Heart left ventricle (tissue), 16 donors: ENCODE measurements at places on chromosomes 12 and 14.

GRCh38 chr14:92969430-92969829, 46.5 kb downstream of the CHGA start:
- H3K27me3 ChIP-seq, result no peaks in the 10 kb centered on the region
- no peak for DNase-seq
- no peak overlapping the region for H3K4me3 ChIP-seq
- H3K4me1 ChIP-seq, result peaks cover 25% of the 10 kb centered on the region
- H3K36me3 ChIP-seq, result no peaks in the 10 kb centered on the region
- H3K27ac ChIP-seq, result peak overlapping the region; percentile 58

DNA sequence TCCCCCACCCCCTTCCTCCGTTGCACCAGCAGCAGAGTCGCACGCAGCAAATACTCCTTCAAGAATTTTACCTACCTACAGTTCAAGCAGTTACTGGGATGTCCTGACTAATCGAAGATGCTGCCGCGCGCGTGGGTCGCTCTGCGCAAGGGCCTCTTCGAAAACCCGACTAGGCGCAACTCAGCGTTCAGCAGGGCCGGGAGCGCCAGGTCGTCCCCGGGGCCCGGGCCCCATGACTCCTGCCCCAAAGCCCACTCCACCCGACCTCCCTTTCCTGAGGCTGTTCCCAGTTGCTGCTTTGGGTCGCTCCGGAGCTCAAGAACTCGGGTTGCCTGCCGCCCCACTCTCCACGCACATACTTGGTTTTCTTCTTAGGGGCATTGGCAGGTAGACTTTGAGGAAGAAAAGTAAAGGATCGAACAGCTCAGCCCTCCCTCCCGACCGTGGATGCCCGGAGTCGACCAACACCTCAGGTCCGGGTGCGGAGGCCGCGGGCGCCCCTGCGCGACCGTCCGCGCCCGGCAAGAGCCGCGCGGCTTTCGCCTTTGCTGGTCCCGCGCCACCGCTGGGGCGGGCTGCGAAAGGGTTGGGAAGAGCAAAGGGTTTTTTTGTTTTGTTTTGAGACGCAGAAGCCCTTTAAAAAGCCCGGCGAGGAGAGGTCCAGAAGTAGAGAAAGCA, 1.9 kb downstream of the BMP4 start:
- H3K27ac ChIP-seq, result peak overlapping the region; percentile 82
- H3K4me3 ChIP-seq, result peak overlapping the region; percentile 62
- peaks cover 46% of the 10 kb centered on the region for H3K27me3 ChIP-seq
- peaks cover 20% of the 10 kb centered on the region for H3K4me1 ChIP-seq

DNA sequence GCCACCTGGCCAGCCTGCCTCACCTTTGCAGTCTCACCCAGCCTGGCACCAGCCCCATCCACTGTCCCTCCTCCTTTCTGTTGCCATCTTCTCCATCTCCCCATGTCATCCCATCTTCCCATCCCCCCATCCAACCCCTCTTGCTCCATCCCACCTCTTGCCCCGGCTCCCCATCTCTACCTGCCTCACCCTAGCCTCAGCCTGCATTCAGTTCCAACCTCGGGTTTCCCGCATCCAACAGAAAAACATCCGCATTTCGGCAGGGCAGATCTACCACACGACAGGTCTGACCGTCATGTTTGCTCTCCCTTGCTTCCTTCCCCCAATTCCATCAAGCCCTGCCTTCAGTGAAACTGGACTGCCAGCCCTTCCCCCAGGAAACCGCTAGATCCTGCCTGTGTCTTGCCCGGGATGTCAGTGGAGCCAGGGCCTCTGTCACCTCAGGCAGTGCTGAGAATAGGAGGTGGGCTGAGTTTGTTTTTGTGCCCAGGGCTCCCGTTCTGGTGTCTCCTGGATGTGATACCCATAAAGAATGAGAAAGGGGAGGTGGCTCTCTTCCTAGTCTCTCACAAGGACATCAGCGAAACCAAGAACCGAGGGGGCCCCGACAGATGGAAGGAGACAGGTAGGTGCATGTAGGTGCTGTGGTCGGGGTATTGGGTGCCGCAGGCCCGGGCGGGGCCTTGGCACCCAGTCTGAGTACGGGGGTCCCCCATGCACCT, 2.5 kb downstream of the KCNH3 start:
- H3K4me1 ChIP-seq, result peaks cover 18% of the 10 kb centered on the region
- peaks cover 29% of the 10 kb centered on the region for H3K27me3 ChIP-seq
- no peak overlapping the region for H3K27ac ChIP-seq
- H3K36me3 ChIP-seq, result no peaks in the 10 kb centered on the region
- DNase-seq, result no peak
- no peak overlapping the region for H3K4me3 ChIP-seq

DNA sequence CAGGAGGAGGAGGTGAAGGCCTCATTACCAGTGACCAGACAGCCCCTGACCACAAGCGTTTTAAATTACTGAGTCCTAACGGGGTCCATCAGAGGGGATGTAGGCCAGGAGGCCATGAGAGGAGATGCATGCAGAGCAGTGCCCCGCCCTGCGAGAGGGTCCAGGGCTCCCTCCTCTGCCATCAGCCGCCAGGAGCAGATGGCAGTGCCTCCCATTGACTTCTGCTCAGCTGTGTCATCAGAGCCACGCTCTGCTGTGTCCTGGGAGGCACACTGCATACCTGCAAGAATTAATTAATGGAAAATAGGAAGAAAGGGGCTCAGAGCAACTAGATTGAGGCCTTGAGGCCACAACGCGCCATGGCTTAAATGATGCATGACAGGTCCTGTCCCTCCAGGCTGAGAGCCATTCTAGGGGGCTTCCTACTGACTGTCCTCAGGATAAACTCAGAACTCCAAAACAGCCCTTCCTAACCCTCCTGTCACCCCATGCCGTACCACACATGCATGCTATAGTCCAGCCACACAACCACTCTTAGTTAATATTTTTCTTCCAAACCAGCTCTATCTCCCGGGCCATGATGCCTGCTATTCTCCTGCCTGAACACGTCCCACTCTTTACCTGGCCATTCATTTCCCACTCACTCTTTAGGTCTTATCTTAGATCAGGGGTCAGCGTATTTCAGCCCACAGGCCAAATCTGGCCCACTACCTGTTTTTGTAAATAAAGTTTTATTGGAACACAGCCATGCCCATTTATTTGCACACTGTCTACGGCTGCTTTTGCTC, 235.8 kb downstream of the KSR2 start:
- H3K27ac ChIP-seq, result no peak overlapping the region
- H3K4me3 ChIP-seq, result no peak overlapping the region
- no peaks in the 10 kb centered on the region for H3K27me3 ChIP-seq
- no peaks in the 10 kb centered on the region for H3K4me1 ChIP-seq

GRCh38 chr14:74902941-74903705, 19.9 kb downstream of the RPS6KL1 start:
- peaks cover 3% of the 10 kb centered on the region for H3K36me3 ChIP-seq
- H3K27ac ChIP-seq, result no peak overlapping the region
- DNase-seq, result no peak
- no peak overlapping the region for H3K4me3 ChIP-seq

- DNase-seq, result no peak
- no peak overlapping the region for H3K27ac ChIP-seq
- H3K4me1 ChIP-seq, result no peaks in the 10 kb centered on the region
Observed at GRCh38 chr14:105287249-105288102, 13.3 kb downstream of the BRF1 start.

DNA sequence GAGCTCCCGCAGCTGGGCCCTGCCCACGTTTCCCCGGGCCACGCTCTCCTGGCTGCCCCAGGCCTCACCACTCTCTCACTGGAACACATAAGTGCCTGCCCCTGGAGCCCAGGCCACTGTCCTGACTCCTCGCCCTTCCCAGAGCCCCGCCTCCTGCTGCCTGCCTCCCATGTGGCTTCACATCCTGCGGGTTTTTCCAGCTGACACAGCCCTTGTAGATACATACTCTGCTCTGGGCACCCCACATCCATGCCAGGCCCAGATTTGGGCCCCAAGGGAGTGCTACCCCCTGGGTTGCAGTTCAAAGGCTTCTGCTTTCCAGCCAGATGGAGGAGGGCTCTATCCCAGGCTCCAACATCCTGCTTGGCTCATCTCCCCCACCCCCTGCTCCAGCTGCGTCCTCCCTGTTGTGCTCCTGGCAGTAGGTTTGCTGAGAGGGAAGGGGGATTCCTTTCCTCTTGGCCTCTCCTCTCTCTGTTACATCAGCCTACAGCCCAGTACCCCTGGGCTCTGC, 60.1 kb downstream of the TSPAN9 start:
- H3K27ac ChIP-seq, result no peak overlapping the region
- peaks cover 13% of the 10 kb centered on the region for H3K4me1 ChIP-seq
- H3K36me3 ChIP-seq, result no peaks in the 10 kb centered on the region
- no peak overlapping the region for H3K4me3 ChIP-seq
- DNase-seq, result peak; percentile 74
- H3K27me3 ChIP-seq, result no peaks in the 10 kb centered on the region

DNA sequence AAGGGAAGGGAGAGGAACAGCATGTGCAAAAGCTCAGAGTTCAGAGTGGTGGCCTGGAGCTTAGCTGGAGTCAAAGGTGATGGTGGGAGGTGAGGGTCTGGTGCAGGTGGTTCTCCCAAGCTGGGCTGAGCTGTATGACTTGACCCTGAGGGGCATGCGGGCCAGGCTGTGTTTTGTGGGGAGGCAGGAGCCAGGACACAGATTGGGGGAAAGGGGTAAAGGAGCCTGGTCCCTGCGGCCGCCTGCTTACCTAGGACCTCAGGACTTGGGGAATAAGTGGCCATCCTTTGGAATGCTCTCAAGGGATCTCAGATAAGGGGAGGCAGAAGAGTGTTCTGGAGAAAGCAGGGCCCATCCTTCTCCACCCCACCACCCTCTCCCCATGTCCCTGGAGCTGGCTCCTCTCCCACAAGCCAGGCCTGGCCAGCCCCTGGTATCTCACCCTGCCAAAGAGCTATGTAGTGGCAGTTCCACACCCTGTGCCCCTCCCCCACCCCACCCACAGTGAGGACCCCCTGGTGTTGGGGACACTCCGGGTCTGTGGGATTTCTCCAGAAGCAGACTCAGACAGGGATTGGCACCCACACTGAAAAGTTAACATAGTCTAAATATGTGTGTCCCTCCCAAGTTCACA, 19.9 kb upstream of the CEP170B start:
- peaks cover 13% of the 10 kb centered on the region for H3K4me1 ChIP-seq
- H3K27ac ChIP-seq, result no peak overlapping the region
- peaks cover 61% of the 10 kb centered on the region for H3K27me3 ChIP-seq
